SJSA1 (cell line): ENCODE measurements at places on chromosomes 1 and 21. TPM values are rescaled to one million over a fixed set of nuclear protein-coding genes. Genes with fewer than 3 reads are reported as not detected.
A peak's percentile ranks its signal among the peaks of the same experiment; 100 is the strongest.

RHCE gene
- 0.95 TPM in 1 of 2 replicates, not detected in the other for total RNA-seq

CASZ1 gene
- total RNA-seq, result under 0.01 and 0.58 TPM in 2 replicates

KPRP gene
- not detected in 2 replicates for total RNA-seq

CCDC27 gene
- total RNA-seq, result not detected in 2 replicates

HSD11B1 gene
- 0.13 TPM in 1 of 2 replicates, not detected in the other for total RNA-seq

DNA sequence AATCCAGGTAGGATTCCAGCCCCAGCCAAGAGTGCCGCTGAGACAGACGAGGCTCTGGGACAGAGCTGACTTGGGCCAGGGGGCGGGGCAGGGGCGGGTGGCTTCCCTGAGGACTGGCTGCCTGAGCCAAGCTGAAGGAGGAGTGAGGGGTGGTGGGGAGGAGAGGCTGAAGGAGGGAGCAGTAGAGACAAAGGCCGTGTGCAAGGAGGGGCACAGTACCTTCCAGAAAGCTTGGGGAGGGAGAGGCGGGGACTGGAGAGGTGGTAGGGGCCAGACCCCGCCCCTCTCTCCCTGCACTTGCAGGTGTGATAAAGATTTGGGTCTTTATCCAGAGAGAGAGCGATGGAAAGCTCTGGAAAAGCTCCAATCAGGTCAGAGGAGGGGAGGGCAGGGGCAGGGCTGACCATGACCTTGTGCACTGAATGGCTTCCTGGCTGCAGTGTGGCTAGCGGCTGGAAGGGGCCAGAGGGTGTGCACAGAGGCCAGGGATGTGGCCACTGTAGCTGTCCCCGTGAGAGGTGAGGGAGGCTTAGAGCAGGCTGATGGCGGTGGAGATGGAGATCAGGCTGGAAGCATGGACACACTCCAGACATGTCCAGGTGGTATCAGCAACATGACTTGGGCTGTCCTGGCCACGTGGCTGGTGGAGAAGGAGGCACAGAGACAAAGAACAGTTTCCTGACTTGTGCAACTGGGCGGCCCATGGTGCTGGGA lies 6.7 kb upstream of the EPHA8 start:
- DNase-seq, result no peak

DNA sequence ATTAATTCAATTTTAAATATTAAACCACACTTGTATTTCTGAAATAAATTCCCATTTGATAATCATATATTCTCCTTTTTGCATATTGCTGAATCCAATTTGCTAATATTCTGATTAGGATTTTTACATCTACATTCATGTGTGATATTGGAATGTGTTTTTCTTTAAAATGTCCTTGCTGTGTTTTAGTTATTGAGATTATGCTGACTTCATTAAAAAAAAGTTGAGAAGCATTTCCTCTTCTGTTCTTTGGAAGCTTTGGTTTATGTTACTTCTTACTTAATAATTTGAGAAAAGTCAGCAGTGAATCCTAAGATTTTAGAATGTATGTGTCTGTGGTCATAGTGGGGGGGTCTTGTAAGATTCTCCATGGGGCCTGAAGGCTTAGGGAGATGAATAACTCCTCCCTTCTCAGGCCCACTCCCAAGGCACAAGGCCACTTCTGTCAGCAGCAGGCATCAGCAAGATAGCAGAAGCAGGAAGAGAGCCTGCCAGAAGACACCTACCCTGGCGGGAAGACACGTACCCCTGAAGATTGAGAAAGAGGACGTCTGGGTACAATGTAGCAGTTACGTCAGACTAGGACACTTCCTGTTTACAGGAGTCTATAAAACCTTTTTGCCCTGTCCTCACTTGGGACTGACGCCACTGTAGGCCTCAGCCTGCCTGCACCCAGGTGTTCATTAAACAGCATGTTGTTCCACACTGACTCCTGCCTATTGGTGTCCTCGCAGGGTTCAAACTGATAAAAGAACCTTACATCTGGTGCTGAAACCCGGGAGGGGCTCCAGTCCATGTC lies 56.9 kb downstream of the ODF2L start:
- no peak for DNase-seq

- no peak for DNase-seq
Measured at GRCh38 chr1:203229471-203230135, at the start of gene CHIT1. Gene CHIT1, minus strand, starts transcription at chr1:203229673. Its CDS starts 37 bp downstream, at chr1:203229636.

GRCh38 chr1:59061876-59062275 lies 235.0 kb upstream of the FGGY start:
- peak; percentile 45 for DNase-seq
